Colonic mucosa (tissue), 4 donors: ENCODE measurements at places on chromosomes 3 and 15. TPM values are rescaled to one million over a fixed set of nuclear protein-coding genes. Genes with fewer than 3 reads are reported as not detected.

GRCh38 chr3:71269906-71270305 is 313.6 kb downstream of the FOXP1 start:
- H3K27me3 ChIP-seq, result no peaks in the 10 kb centered on the region
- DNase-seq, result no peak
- H3K4me1 ChIP-seq, result no peaks in the 10 kb centered on the region
- H3K27ac ChIP-seq, result no peak overlapping the region
- H3K36me3 ChIP-seq, result no peaks in the 10 kb centered on the region

DNA sequence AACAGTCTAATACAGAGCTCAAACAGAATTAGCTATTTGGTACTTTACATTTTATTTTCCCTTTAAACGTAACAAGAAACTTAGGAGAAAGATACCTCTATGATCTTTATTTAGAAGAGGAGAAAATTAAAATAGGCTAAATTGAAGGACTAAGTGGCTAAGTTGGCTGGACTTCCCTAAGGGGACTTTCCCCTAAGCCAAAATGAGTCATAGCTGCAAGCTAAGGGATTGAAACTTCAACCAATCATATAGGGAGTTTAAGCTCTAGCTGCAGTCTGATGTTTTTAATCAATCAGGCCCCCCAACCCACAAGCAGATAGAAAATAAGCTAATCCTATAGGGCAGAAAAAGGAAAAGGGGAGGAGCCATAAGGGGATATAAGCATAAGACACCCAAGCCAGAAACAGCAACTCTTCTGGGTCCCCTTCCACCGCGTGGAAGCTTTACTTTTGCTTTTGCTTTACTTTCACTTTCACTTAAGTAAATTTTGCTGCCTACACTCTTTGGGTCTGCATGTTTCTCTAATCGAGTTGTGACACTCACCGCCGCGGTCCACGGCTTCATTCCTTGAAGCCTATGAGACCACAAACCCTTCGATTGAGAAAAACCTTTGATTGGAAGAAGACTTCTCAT is 1108.5 kb upstream of the EPHA6 start:
- H3K27me3 ChIP-seq, result no peaks in the 10 kb centered on the region
- no peaks in the 10 kb centered on the region for H3K4me1 ChIP-seq
- no peak for DNase-seq

- H3K4me3 ChIP-seq, result no peak overlapping the region
- no peaks in the 10 kb centered on the region for H3K27me3 ChIP-seq
- DNase-seq, result no peak
Measured at GRCh38 chr3:89238846-89239245, 131.4 kb downstream of the EPHA3 start.

- no peak overlapping the region for H3K27ac ChIP-seq
- no peaks in the 10 kb centered on the region for H3K27me3 ChIP-seq
- no peak for DNase-seq
- H3K36me3 ChIP-seq, result no peaks in the 10 kb centered on the region
Measured at GRCh38 chr15:49645277-49645676, 24.4 kb downstream of the DTWD1 start.

DNA sequence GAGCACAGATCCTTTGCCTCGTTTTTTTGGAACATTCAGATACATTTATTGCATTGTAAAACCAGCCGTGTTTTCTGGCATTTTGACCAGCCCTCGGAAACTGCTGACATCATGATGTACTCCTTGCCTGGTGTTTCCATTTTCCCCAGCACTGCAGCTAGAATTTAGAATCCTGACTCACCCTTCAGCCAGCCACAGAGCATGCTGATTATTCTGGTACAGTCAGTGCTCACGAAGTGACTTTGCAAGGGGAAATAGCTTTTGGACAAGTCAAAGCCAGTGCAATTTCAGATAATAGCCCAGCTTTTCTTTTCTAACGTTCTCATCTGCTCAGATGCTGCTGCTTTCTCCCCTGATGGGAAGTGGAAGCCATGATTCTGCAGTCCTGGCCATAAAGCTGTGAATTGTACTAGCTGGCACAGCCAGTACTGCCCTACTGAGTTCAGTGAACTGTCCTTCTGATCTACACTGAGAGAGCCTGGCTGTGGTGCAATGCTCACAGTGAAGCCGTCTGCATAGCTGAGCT is 12.1 kb upstream of the CNBP start:
- H3K4me1 ChIP-seq, result no peaks in the 10 kb centered on the region
- no peaks in the 10 kb centered on the region for H3K27me3 ChIP-seq
- H3K4me3 ChIP-seq, result no peak overlapping the region
- peak overlapping the region; percentile 34 for H3K27ac ChIP-seq
- H3K36me3 ChIP-seq, result no peaks in the 10 kb centered on the region

GRCh38 chr15:55197362-55197705 is 593 bp upstream of the RSL24D1 start:
- no peak for DNase-seq
- no peaks in the 10 kb centered on the region for H3K27me3 ChIP-seq
- no peaks in the 10 kb centered on the region for H3K36me3 ChIP-seq
- peaks cover 6% of the 10 kb centered on the region for H3K4me1 ChIP-seq
- peak overlapping the region; percentile 85 for H3K27ac ChIP-seq

The SLC38A3 gene
- total RNA-seq, result 0.40 TPM

The CXCR6 gene
- 1.6 TPM for total RNA-seq
